Stomach (tissue), 19 donors: ENCODE measurements at places on chromosomes 3 and 15. TPM values are rescaled to one million over a fixed set of nuclear protein-coding genes. Genes with fewer than 3 reads are reported as not detected.

DNA sequence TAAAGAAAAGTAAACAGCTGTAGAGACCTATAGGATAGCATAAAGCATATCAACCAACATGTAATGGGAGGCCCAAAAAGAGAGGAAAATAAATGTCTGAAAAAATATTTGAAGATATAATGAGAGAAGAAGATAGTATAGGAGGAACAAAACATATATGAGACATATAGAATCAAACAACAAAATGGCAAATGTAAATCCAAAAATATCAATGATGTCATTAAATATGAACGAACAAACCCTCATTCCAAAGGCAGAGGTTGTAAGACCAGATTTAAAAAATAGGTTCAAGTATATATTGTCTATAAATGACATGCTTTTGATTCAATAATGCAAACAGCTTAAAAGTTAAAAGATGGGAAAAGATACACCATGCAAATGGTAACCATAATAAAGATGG is 470.4 kb downstream of the AGBL1 start:
- H3K4me3 ChIP-seq, result no peak overlapping the region
- peaks cover 3% of the 10 kb centered on the region for H3K4me1 ChIP-seq
- no peaks in the 10 kb centered on the region for H3K36me3 ChIP-seq
- no peak overlapping the region for H3K27ac ChIP-seq

DNA sequence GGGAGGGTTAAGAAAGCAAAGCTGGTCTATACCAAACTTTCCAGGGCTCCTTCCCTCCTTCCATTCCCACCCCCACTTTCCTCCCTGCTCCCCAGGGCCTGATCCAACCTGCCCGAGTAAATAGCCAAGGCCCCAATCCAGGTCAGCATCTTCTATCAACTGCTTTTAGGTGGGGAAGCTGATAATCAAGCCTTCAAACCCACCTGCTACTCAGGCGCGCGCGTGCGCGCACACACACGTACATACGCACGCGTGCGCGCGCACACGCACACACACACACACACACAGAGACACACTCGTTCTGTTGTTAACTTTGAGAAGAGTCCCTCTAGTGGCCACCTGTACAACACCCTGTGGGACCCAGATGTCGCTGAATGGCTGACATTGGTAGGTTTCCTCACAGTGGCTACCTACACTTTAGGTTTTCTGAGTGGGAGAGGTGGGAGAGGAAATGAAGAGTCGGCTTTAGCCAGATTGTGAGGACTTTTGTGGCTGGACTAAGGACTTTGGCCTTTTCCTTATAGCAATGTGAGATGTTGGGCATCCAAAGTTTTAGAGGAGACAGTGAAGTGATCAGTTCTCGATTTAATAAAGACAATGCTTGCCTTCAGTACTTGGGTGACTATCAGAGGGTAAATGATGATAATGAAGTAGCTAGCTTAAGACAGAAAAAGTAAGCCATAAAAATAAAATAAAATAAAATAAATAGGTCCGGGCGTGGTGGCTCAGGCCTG is 179.9 kb upstream of the C2CD4B start:
- H3K4me3 ChIP-seq, result no peak overlapping the region
- no peak overlapping the region for H3K27ac ChIP-seq
- H3K27me3 ChIP-seq, result no peaks in the 10 kb centered on the region
- H3K4me1 ChIP-seq, result no peaks in the 10 kb centered on the region
- DNase-seq, result peak; percentile 75

GRCh38 chr15:40307421-40308211 is at the start of gene PLCB2:
TSS of gene PLCB2 (minus strand) at chr15:40307935. CDS start at chr15:40307672, 263 bp downstream.
- DNase-seq, result no peak
- no peaks in the 10 kb centered on the region for H3K27me3 ChIP-seq
- H3K36me3 ChIP-seq, result no peaks in the 10 kb centered on the region

DNA sequence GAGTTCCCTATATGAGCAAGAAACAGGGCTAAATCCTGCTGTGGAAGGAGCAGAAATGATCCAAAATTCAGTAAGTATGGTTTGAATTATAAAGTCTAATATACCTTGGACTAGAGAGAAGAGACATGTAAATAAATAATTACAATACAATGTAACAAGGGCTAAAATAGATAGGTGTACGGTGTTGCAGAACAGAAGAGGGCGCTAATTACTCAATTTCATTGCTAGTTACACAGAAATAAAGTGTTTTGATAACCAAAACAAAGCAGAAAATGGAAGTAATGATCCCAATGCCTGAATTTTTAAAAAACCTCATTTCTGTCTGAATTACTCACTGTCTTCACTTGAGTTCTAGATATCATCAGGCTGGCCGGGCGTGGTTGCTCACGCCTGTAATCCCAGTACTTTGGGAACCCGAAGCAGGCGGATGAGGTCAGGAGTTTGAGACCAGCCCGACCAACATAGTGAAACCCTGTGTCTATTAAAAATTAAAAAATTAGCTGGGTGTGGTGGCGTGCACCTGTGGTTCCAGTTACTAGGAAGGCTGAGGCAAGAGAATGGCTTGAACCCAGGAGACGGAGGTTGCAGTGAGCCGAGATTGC is 8.3 kb upstream of the PLCH1 start:
- no peaks in the 10 kb centered on the region for H3K4me1 ChIP-seq
- H3K36me3 ChIP-seq, result no peaks in the 10 kb centered on the region
- peak; percentile 47 for DNase-seq
- no peaks in the 10 kb centered on the region for H3K27me3 ChIP-seq

- no peaks in the 10 kb centered on the region for H3K36me3 ChIP-seq
- no peak overlapping the region for H3K27ac ChIP-seq
- no peaks in the 10 kb centered on the region for H3K27me3 ChIP-seq
Measured at GRCh38 chr15:48366584-48367312, 35.5 kb downstream of the DUT start.

- H3K27ac ChIP-seq, result no peak overlapping the region
- H3K4me1 ChIP-seq, result peaks cover 15% of the 10 kb centered on the region
- no peaks in the 10 kb centered on the region for H3K36me3 ChIP-seq
- no peaks in the 10 kb centered on the region for H3K27me3 ChIP-seq
Measured at GRCh38 chr15:65287520-65287855, 805 bp upstream of the PARP16 start.

- no peak overlapping the region for H3K27ac ChIP-seq
- H3K4me3 ChIP-seq, result no peak overlapping the region
- H3K36me3 ChIP-seq, result no peaks in the 10 kb centered on the region
- H3K27me3 ChIP-seq, result no peaks in the 10 kb centered on the region
- DNase-seq, result no peak
Measured at GRCh38 chr3:104437891-104438290, 928.8 kb upstream of the ALCAM start.

ANKRD28 gene
- total RNA-seq, result 43.8 TPM
